ENCODE measurements at places on chromosomes 2 and 18.

GRCh38 chr2:225920621-225921220 lies 521.2 kb downstream of the NYAP2 start:
- no peaks in the 10 kb centered on the region for H3K27me3 ChIP-seq
- no peak overlapping the region for H3K4me3 ChIP-seq
- DNase-seq: no peak
- no peaks in the 10 kb centered on the region for H3K36me3 ChIP-seq
- H3K27ac ChIP-seq: no peak overlapping the region

DNA sequence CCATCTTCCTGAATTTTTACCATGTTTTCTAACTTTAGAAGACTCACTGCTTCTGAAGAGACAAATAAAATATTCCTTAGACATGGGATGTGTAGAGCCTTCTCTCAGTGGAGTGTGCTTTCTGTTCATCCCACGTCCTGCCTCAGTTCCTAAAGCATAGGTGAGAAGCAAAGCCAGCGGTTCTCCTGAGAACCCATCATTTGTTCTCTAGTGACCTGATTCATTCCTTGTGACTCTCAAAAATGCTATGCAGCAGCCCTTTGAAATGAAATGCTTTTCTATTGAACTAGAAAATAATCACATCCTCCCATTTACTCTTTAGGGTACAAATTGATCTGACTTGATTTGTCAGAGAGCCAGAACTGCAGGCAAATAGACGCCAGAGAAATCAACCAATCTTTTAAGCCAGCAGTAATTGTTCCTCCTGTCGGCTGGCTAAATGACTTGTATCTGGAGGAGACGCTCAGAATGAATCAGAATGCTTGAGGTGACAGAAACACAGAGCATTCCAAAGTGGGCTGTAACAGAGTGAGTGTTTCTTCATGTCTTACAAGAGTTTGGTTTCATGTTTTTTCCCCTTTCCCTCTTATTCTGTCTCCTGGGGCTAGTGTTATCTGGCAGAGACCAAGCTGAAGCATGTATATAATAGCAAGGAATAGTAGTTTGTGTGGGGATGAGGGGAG lies 81.3 kb upstream of the TMEM178A start:
- H3K27ac ChIP-seq: no peak overlapping the region
- H3K36me3 ChIP-seq: no peaks in the 10 kb centered on the region
- DNase-seq: no peak
- no peak overlapping the region for H3K4me3 ChIP-seq

- no peaks in the 10 kb centered on the region for H3K36me3 ChIP-seq
- no peaks in the 10 kb centered on the region for H3K4me1 ChIP-seq
- no peak for DNase-seq
- no peaks in the 10 kb centered on the region for H3K27me3 ChIP-seq
- H3K27ac ChIP-seq: no peak overlapping the region
- no peak overlapping the region for H3K4me3 ChIP-seq
Measured at GRCh38 chr2:148534416-148535204, 109.9 kb upstream of the EPC2 start.

GRCh38 chr2:223357076-223357475 lies 245.1 kb downstream of the SCG2 start:
- no peaks in the 10 kb centered on the region for H3K36me3 ChIP-seq
- H3K27me3 ChIP-seq: no peaks in the 10 kb centered on the region
- H3K27ac ChIP-seq: no peak overlapping the region
- no peak overlapping the region for H3K4me3 ChIP-seq
- H3K4me1 ChIP-seq: no peaks in the 10 kb centered on the region

- H3K36me3 ChIP-seq: no peaks in the 10 kb centered on the region
- H3K4me1 ChIP-seq: no peaks in the 10 kb centered on the region
- H3K27me3 ChIP-seq: no peaks in the 10 kb centered on the region
- H3K27ac ChIP-seq: no peak overlapping the region
- no peak overlapping the region for H3K4me3 ChIP-seq
Measured at GRCh38 chr2:214482728-214483127, 71.9 kb downstream of the VWC2L start.

GRCh38 chr2:198316852-198317396 lies 512.5 kb downstream of the PLCL1 start:
- no peaks in the 10 kb centered on the region for H3K4me1 ChIP-seq
- H3K27ac ChIP-seq: no peak overlapping the region
- no peaks in the 10 kb centered on the region for H3K36me3 ChIP-seq
- H3K4me3 ChIP-seq: no peak overlapping the region
- no peak for DNase-seq

DNA sequence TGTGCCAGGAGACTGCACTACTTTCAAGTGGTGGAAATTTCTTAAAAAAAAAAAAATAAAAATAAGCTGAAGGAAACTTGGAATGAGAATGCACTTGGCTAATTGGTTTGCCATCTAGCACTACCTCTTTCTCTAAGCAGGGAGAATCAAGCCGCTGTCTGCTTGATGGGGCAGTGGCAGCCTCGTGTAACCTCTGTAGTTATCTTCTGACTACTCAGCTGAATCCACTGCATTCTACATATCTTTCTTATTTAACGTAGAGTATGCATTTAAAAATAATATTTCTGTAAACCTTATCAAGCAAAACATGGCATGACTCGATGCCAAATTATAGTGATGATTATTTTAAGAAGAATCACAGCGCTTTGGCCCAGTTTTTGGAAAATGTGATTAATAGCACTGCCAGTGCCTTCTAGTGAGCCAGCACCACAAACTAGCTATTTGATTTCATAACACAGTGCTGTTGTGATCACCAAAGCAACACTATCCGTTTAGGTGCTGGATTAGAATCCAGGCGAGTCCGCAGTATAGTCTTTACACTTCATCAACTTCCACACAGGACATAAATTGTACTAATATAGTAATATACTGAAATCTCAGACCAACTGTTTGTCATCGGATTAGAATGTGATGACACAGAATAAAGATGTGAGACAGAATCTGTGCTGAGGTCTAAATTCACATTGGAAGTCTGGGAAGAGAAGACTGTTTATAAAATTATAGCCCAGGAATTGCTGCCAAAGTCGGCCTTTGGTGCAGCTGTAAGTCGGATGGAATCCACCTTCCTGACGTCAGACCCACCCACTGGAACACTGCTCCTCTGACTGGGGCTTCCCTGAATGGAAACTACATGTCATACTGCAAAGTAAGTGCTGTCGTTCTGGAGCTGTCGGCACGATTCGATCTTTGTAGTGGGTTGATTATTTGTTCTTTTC lies 136.5 kb upstream of the ETAA1 start:
- H3K27ac ChIP-seq: peak overlapping the region; percentile 57
- H3K4me1 ChIP-seq: no peaks in the 10 kb centered on the region
- H3K4me3 ChIP-seq: no peak overlapping the region
- no peaks in the 10 kb centered on the region for H3K36me3 ChIP-seq
- DNase-seq: peak; percentile 8

DNA sequence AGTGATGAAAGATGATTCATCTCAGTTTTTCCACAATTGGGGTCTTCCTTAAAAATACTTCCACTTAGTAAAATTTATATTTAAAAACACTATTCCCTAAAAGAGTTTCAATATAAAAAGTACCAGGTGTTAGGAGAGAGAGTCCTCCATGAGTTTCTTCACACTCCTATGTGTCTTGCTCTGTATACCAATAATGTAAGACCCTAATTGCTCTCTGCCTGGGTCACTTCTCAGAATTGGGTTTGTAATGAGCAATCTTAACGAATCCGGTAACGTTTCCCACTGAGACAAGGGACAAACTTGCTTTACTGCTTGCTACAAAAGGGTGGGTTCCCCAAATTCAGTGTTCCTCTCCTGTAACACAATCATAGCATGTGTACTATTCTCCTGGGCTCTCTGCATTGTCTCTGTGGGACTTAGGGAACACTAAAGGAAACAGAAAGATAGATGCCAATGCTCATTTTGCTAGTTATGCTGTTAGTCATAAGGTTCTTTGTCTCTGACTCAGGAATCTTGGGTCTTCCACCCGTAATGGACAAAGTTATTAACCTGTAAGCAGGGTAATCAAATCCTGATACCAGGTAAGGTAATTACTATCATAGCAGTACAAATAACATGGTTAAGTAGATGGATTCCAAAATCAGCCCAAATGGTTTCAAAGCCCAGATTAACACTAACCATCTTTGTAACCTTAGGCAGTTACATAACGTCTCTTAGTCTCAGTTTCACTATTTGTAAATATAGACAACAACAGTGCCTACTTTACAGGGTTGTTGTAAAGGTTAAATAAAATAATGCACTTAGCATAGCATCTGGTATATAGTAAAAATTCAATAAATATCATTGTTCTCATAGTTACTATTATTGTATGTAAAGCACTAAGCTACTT lies 46.3 kb downstream of the ITSN2 start:
- no peak overlapping the region for H3K27ac ChIP-seq
- DNase-seq: no peak
- no peaks in the 10 kb centered on the region for H3K36me3 ChIP-seq
- H3K27me3 ChIP-seq: no peaks in the 10 kb centered on the region
- H3K4me3 ChIP-seq: no peak overlapping the region
- H3K4me1 ChIP-seq: no peaks in the 10 kb centered on the region

DNA sequence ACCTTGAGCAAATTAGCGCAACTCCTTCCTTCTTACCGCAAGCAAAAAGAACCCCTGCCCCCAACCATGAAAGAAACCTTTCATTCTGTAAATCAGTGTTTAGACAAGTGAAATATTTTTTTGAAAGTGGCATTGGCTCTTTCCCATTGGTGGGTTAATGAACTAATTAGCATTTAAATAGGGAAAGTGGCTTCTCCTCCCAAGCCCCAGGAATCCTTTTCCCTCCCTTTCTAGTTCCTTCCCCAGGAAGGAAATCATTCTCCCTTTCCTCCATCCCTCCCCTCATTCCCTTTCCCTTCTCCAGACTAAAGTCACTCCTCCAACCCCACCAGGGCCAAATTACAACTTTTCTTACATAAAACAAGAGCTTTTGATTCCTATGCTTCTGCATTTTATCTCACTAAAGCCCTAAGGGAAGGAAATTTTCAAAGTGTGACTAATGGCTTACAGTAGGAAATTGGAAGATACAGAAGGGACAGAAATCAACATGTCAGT lies 22.9 kb upstream of the TYMS start:
- H3K36me3 ChIP-seq: no peaks in the 10 kb centered on the region
- H3K4me1 ChIP-seq: no peaks in the 10 kb centered on the region
- no peak overlapping the region for H3K27ac ChIP-seq
- DNase-seq: no peak
- H3K4me3 ChIP-seq: no peak overlapping the region

DNA sequence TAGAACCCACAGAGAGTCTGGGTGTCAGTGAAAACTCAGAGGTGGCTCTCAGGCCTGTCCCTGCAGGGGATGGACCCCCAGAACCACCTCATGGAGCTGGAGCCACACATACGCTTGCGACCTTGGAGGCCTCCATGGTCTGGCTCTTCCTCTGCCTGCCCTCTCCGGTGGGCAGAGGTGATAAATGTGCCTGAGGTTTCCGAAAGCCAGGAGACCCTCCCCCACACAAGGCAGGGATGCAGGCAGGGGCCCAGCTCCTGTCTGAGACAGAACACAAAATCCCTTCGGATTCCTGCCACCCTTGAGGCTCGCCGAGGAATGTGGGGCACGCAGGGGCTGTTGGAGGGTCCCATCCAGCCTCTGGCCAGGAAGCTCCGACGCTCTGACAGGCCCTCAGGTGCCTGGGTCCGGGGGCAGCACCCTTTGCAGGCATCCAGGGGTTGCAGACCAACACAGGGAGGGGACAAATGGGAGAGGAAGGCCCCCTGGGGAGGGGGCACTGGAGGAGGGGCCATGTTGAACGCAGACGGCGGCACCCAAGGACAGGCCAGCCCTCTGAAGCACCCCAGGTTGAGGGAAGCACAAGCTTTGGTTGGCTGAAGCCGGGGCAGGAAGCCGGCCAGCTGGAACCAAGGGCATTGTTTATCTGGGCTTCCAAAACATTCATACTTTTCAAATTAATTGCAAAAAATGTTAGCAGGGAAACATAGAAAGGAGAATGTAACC lies 4.1 kb upstream of the SNED1 start:
- no peak for DNase-seq

GRCh38 chr2:173343921-173344320 lies 10.8 kb upstream of the CDCA7 start:
- no peaks in the 10 kb centered on the region for H3K27me3 ChIP-seq
- no peaks in the 10 kb centered on the region for H3K4me1 ChIP-seq
- no peak for DNase-seq
- H3K27ac ChIP-seq: no peak overlapping the region
- H3K4me3 ChIP-seq: no peak overlapping the region
- no peaks in the 10 kb centered on the region for H3K36me3 ChIP-seq

DNA sequence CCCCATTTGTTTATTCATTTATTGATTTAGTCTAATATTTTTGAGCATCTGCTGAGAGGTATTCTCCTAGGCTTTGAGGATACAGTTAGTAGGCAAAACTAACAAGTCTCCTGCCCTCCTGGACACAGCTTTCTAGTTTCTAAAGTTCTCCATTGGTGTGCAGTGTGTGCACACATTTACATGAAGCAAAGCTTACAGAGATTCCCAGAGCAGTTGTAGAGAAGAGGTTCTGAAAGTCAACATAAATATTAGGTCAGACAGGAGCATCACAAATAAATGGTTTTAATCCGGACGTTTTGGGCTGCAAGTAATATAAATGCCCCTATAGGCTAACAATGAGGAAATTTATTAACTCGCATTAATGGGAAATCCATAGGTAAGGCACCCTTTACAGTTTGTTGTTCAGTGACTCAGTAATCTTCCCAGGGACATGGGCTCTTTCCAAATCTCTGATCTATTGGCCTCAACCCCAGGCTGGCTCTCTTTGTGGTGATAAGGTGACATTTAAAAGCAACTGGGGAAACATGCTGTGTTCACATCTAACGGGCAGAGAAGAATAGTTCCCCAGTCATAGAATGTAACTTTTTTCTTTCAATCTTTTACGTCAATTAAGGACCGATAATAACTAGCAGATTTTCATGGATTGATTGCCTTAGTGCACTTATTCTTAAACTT lies 407.2 kb downstream of the PTPRM start:
- no peak for DNase-seq
- no peaks in the 10 kb centered on the region for H3K4me1 ChIP-seq
- no peaks in the 10 kb centered on the region for H3K36me3 ChIP-seq
- H3K4me3 ChIP-seq: no peak overlapping the region
- H3K27me3 ChIP-seq: no peaks in the 10 kb centered on the region
- no peak overlapping the region for H3K27ac ChIP-seq

GRCh38 chr2:126264625-126265024 lies 391.3 kb upstream of the GYPC start:
- no peaks in the 10 kb centered on the region for H3K4me1 ChIP-seq
- DNase-seq: no peak
- H3K27ac ChIP-seq: no peak overlapping the region
- no peak overlapping the region for H3K4me3 ChIP-seq
- H3K27me3 ChIP-seq: no peaks in the 10 kb centered on the region
- H3K36me3 ChIP-seq: no peaks in the 10 kb centered on the region

GRCh38 chr2:57869758-57870344 lies 176.8 kb upstream of the VRK2 start:
- H3K4me3 ChIP-seq: no peak overlapping the region
- H3K27me3 ChIP-seq: no peaks in the 10 kb centered on the region
- H3K36me3 ChIP-seq: no peaks in the 10 kb centered on the region
- no peak overlapping the region for H3K27ac ChIP-seq
- no peaks in the 10 kb centered on the region for H3K4me1 ChIP-seq

- H3K4me1 ChIP-seq: no peaks in the 10 kb centered on the region
- no peaks in the 10 kb centered on the region for H3K36me3 ChIP-seq
- no peak for DNase-seq
- no peaks in the 10 kb centered on the region for H3K27me3 ChIP-seq
Measured at GRCh38 chr18:75869162-75869561, 441.7 kb upstream of the SMIM21 start.

All from prostate gland (tissue), 2 donors.